Stimulated activated CD8-positive, alpha-beta memory T cell treated with anti-CD3 and anti-CD28 coated beads, Interleukin-4, amount 100 ng/mL, for 1 hour (primary cell): ENCODE measurements at places on chromosomes 5 and 9.

DNA sequence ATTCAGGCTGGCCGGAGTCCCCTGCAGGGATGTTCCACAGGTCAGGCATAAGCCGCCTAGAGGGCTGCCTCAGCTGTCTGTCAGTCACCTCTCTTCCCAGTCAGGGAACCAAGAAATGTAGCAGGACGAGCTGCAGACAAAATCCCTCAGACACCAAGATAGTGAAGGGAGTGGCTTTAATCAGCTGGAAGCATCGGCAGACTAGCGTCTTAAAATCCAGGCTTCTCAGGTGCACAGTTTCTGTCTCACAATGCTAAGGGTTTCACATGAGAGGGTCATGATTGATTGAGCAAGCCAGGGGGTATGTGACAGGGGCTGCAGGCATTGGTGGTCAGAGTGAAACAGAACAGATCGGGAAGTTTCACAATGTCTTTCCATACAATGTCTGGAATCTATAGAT, 247.2 kb downstream of the CDH10 start:
- DNase-seq: no peak

GRCh38 chr9:107243742-107244141, 39.3 kb upstream of the RAD23B start:
- DNase-seq: no peak

GRCh38 chr5:252546-252945, 18.9 kb upstream of the PDCD6 start:
- DNase-seq: no peak

- no peak for DNase-seq
Measured at GRCh38 chr5:14016549-14016948, 72.1 kb upstream of the DNAH5 start.

GRCh38 chr9:76359365-76359764, 34.9 kb downstream of the RFK start:
- DNase-seq: no peak

DNA sequence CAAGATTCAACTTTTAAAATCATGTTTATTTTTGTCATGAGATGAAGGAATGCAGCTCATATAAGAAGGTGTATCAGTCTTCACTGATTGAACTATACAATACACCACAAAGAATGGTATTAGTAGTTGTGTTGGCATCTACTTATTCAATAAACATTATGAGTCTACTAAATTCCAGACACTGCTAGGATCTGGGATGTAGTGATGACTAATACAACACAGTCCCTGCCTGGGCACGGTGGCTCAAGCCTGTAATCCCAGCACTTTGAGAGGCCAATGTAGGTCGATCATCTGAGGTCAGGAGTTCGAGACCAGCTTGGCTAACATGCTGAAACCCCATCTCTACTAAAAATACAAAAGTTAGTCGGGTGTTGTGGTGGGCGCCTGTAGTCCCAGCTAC, 171.4 kb upstream of the NFIB start:
- no peak for DNase-seq
